ENCODE measurements at places on chromosomes 16 and 17. TPM values are rescaled to one million over a fixed set of nuclear protein-coding genes. Genes with fewer than 3 reads are reported as not detected.

CCL1 gene
- not detected for total RNA-seq

SLC13A5 gene
- total RNA-seq, result 15.2 TPM

KRTAP16-1 gene
- total RNA-seq, result not detected

MT1F gene
- 7.1 TPM for total RNA-seq

ARL16 gene
- 38.8 TPM for total RNA-seq

DNA sequence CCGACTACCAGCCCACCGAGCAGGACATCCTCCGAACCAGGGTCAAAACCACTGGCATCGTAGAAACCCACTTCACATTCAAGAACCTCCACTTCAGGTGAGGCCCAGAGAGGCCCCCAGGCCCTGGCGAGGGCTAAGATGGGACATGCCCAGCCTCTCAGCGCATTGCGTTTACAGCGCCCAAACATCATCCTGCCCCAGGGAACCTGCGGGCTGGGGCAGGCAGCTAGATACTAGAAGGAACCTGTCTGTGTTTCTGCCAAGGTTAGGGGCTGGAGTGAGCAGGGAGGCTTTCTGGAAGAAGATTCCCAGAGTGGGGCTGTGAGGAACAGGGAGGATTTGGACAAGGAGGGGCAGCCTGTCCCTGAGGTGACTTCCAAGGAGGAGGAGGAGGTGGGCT lies 90.6 kb downstream of the AMFR start:
- no peak for DNase-seq

DNA sequence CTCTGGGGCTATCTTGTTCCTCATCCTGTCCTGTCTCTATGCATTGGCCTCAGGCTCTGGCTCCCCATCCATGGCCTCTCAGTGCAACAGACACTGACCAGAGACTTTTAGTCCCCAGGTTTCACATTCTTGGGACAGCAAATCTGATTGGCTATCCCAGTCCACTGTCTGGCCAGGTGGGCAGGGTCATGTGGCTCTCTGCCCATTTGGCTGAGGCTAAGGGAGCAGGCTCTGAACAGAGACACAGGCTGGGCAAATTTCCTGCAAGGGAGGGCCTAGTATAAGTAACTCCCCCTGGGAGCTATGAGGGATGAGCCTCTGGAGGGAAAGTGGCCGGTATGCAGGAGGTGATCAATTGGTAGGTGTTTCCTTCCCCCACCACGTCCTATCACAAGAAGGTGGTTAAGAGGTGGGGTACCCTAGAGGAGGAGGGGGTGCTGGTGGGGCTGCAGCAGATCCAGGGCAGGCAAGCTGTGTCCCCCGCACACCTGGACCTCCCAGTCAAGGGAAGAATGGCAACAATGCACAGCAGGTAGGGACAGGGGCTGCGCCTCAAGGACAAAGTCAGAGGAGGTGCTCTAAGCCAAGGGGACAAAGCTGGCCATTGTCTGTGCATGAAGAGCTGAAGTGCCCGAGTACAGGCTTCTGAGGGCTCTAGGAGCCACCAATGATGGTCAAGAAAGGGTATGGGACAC lies 13.2 kb downstream of the XYLT2 start:
- no peak for DNase-seq

- DNase-seq, result no peak
Observed at GRCh38 chr16:20137194-20137593, 63.5 kb upstream of the GPR139 start.

DNA sequence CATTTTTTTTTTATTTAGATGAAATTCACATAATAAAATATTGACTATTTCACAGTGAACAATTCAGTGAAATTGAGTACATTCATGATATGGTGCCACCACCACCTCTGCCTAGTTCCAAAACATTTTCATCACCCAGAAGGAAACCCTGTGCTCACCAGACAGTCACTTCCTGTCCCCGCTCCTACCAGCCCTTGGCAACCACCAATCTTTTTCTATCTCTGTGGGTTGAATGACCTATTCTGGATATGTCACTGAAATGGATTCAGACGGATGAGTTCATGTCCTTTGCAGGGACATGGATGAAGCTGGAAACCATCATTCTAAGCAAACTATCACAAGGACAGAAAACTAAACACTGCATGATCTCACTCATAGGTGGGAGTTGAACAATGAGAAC lies 40.5 kb downstream of the ATP2C2 start:
- no peak for DNase-seq

DNA sequence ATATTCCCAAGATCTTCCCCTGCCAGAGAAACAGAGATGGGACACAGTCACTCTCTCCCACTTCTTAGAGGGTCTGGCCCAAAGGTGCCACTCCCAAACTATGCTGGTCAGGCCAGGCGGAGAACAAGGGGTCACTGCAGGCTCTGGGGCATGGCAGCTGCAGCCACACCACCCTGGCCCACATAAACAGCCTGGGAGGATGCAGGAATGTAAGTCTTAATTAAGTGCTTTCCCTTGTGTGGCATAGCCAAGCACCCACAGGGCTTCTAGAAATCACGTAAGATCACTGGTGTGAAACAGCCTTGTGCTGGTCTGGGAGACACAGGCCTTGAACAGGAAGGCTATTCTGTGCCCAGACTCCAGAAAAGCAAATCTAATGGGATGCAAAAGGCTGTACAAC lies 31.5 kb downstream of the ABCC12 start:
- no peak for DNase-seq

DNA sequence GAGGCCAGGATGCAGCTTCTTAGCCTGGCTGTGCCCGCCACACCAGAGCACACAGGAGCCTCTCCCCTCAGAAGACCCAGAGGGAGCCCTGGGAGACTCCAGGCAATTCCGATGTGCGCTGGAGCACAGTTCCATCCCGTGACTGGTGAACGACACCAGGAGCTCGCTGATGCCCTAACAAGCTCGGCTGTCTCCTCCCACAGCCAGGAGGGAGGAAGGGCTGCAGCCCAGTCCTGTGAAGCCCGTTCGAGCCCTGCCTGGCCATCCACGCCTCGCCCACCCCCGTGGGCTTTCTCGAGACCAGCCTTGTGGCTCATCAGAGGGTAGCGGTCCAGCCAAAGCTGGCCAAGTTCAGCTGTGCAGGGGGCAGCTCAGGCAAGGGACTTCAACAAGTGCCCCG lies 21.8 kb upstream of the RASD1 start:
- no peak for DNase-seq

- DNase-seq, result peak; percentile 93
Observed at GRCh38 chr16:89700649-89701424, 668 bp downstream of the SPATA2L start.

Measured in hepatocyte (in vitro differentiated cells).